ENCODE measurements at places on chromosomes 16 and 17. TPM values are rescaled to one million over a fixed set of nuclear protein-coding genes. Genes with fewer than 3 reads are reported as not detected.

Gene PRSS8
- total RNA-seq: not detected

Gene CACNG5
- not detected for total RNA-seq

DNA sequence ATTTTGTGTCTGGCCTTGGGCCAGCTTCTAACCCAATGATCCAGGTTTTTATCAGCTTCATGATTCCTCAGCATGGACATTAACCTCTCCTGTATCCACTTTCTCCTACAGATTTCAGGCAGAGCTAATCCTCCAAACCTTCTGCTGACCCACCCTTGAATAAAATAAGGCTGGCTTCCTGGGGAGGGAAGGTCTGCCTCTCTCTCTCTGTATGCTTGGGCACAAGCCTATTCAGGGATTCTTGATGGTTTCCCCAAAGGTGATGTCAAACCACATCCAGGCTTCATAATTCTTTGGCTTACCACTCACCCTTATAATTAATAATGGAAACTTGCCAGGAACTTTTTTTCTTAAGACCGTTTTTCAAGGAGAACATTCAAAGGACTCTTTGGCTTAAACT is 240.1 kb downstream of the UTP18 start:
- no peak for DNase-seq
- no peak overlapping the region for H3K4me3 ChIP-seq
- H3K27me3 ChIP-seq: no peaks in the 10 kb centered on the region

- H3K4me3 ChIP-seq: no peak overlapping the region
- DNase-seq: no peak
- H3K36me3 ChIP-seq: no peaks in the 10 kb centered on the region
- peaks cover 28% of the 10 kb centered on the region for H3K4me1 ChIP-seq
- H3K27ac ChIP-seq: no peak overlapping the region
Observed at GRCh38 chr17:66464921-66465320, 162.5 kb downstream of the PRKCA start.

DNA sequence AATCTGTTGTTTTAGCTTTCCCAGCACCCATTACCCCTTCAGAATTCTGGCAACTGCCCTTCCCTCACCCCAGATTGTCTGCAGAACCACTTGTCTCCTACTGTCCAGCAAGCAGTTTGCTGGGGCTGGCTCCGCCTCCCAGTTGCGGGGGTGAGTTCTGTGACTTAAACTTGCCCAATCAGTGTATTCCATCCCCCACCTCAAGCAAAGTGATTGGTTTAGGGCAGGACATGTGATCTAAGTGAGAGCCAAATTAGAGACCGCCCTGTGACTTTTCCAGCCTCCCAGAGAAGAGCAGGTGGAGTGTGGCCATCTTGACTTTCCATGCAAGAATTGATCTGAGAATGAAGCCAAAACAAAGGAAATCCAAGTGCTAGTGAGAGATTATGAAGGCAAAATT is 22.7 kb upstream of the SRCIN1 start:
- no peak overlapping the region for H3K27ac ChIP-seq
- H3K27me3 ChIP-seq: no peaks in the 10 kb centered on the region
- H3K36me3 ChIP-seq: no peaks in the 10 kb centered on the region

DNA sequence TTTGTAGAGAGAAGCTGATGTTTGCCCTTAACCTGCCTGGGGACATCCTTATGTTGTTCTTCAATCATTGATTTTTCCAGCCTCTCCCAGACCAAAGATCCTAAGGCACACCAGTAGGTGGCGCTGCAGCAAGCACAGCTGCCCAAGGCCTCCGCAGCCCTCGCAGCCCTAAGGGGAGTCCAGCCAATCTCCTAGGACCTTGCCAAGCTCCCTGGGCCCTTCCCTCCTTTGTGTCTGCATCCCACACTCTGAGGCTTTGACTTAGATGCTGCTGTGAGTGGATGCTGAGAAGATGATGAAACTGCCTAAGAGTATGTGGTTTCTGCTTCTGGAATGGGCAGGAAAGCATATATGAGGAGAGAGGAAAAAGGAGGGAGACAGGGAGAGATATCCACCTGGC is 47.1 kb downstream of the SPACA3 start:
- H3K27me3 ChIP-seq: no peaks in the 10 kb centered on the region
- H3K36me3 ChIP-seq: no peaks in the 10 kb centered on the region
- no peak overlapping the region for H3K4me3 ChIP-seq
- no peak overlapping the region for H3K27ac ChIP-seq
- DNase-seq: peak; percentile 40

GRCh38 chr16:48541108-48541786 is 68.7 kb downstream of the N4BP1 start:
- H3K4me3 ChIP-seq: no peak overlapping the region
- H3K27me3 ChIP-seq: no peaks in the 10 kb centered on the region
- H3K27ac ChIP-seq: peak overlapping the region; percentile 30
- no peaks in the 10 kb centered on the region for H3K4me1 ChIP-seq

DNA sequence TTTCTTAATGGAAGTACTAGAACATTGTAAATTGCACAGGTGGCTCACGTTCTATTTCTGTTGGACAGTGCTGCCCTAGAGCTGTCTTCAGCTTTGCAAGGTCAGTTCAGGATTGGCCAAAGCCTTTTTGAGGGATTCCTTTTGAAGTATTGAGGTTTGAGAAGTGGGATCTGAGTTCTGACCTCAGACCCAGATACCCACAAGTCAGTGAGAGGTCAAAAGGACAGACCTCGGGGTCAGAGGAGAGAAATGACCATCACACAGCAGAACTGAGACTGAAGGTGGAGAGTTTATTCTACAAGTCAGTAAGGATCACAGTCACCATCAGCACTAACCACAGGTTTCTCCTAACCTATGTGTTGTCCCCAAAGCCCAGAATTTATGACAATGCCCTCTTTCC is 1.7 kb downstream of the ACSM5 start:
- H3K4me3 ChIP-seq: no peak overlapping the region
- DNase-seq: no peak
- no peaks in the 10 kb centered on the region for H3K4me1 ChIP-seq
- no peaks in the 10 kb centered on the region for H3K27me3 ChIP-seq
- no peak overlapping the region for H3K27ac ChIP-seq
- no peaks in the 10 kb centered on the region for H3K36me3 ChIP-seq

- no peak overlapping the region for H3K27ac ChIP-seq
- H3K27me3 ChIP-seq: no peaks in the 10 kb centered on the region
- H3K4me3 ChIP-seq: no peak overlapping the region
- no peaks in the 10 kb centered on the region for H3K36me3 ChIP-seq
Observed at GRCh38 chr16:87180069-87180468, 137.1 kb downstream of the C16orf95 start.

DNA sequence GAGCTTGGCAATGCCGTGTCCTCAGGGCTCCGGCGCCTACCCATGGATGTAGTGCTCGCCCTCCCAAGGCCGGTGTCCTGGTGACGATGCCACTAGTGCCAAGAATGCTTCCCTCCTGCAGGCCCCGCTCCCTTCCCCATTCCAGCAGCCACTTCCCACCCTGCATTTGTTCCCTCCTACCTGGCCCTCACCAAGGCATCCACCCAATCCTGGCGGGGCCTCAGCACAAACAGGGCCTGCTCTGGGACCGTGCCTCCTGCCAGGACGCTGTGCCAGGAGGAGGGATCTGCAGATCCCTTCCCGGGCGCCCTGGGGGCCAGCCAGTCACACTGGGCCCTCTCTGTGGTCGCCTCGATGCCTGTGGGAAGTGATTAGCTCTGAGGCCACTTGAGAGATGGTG is 25.1 kb downstream of the ABR start:
- peaks cover 8% of the 10 kb centered on the region for H3K36me3 ChIP-seq
- H3K4me3 ChIP-seq: no peak overlapping the region
- peak overlapping the region; percentile 40 for H3K27ac ChIP-seq
- DNase-seq: no peak

DNA sequence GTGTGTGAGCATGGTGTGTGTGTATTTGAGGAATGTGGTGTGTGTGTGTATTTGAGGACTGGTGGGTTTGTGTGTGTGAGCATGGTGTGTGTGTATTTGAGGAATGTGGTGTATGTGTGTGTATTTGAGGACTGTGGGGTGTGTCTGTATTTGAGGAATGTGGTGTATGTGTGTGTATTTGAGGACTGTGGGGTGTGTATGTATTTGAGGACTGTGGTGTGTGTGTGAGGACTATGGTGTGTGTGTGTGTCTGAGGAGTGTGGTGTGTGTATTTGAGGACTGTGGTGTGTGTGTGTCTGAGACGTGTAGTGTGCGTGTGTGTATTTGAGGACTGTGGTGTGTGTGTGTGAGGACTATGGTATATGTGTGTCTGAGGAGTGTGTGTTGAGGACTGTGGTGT is 18.0 kb upstream of the CACNG1 start:
- no peak for DNase-seq
- H3K4me3 ChIP-seq: no peak overlapping the region
- H3K36me3 ChIP-seq: no peaks in the 10 kb centered on the region

GRCh38 chr17:65039336-65039988 is 17.1 kb downstream of the GNA13 start:
- no peak for DNase-seq
- no peaks in the 10 kb centered on the region for H3K27me3 ChIP-seq
- no peaks in the 10 kb centered on the region for H3K36me3 ChIP-seq
- no peak overlapping the region for H3K4me3 ChIP-seq
- no peaks in the 10 kb centered on the region for H3K4me1 ChIP-seq
- no peak overlapping the region for H3K27ac ChIP-seq

Gene NUDT7
- total RNA-seq: 15.0 TPM

Gene SULT1A2
- total RNA-seq: 1.9 TPM

Gene RBBP6
- 18.7 TPM for total RNA-seq

DNA sequence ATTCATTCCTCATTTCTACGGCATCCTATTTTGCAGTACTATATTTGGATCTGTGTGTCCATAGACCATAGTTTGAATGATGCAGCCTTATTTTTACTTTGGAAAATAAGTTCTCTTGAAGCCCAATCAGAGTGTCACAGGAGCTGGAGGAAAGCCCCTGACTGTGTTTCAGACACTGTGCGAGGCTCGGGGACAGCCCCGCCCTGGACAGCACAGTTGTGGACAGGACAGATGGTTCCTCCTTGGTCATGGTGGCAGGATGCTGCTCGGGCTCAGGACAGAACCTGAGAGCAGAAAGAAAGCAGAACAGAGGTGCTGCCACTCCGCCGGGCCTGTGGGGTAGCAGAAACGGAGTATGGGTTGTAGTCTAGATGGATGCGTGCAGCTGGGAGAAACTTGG is 22.9 kb downstream of the BANP start:
- H3K4me3 ChIP-seq: no peak overlapping the region
- H3K27me3 ChIP-seq: no peaks in the 10 kb centered on the region
- no peaks in the 10 kb centered on the region for H3K4me1 ChIP-seq
- H3K36me3 ChIP-seq: peaks cover 10% of the 10 kb centered on the region

Gene PYY
- total RNA-seq: not detected

GRCh38 chr16:46650254-46650623 is 29.1 kb upstream of the SHCBP1 start:
- no peak overlapping the region for H3K4me3 ChIP-seq
- no peaks in the 10 kb centered on the region for H3K27me3 ChIP-seq
- H3K4me1 ChIP-seq: no peaks in the 10 kb centered on the region
- DNase-seq: no peak

Gene QPRT
- total RNA-seq: 18.3 TPM

- no peaks in the 10 kb centered on the region for H3K4me1 ChIP-seq
- DNase-seq: no peak
Observed at GRCh38 chr16:56946767-56947603, 14.8 kb upstream of the CETP start.

- no peak overlapping the region for H3K4me3 ChIP-seq
- peaks cover 8% of the 10 kb centered on the region for H3K4me1 ChIP-seq
- H3K27ac ChIP-seq: no peak overlapping the region
- H3K27me3 ChIP-seq: no peaks in the 10 kb centered on the region
Observed at GRCh38 chr17:1961189-1961588, 63.9 kb downstream of the RTN4RL1 start.

DNA sequence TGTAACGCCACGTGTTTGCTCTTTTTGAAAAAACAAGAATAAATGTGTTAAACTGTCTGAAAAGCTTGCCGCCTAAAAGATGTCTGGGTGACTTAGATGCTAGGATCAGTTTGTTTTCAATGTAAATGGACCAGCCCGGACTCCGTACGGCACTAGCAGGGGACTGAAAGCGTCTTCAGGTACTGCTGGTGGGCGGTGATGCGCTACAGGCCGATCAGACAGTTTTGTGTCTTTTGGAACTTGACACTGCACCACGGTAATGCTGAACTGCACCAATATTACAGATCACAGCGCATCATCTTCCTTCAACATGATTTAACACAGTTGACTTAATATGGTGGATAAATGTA is 727 bp upstream of the MBTPS1 start:
- peak; percentile 59 for DNase-seq
- H3K36me3 ChIP-seq: no peaks in the 10 kb centered on the region
- H3K27me3 ChIP-seq: no peaks in the 10 kb centered on the region
- peak overlapping the region; percentile 93 for H3K4me3 ChIP-seq

Gene ZNF668
- total RNA-seq: 7.4 TPM

GRCh38 chr17:13646969-13647542 is 45.3 kb upstream of the HS3ST3A1 start:
- no peaks in the 10 kb centered on the region for H3K27me3 ChIP-seq
- H3K36me3 ChIP-seq: no peaks in the 10 kb centered on the region
- H3K4me1 ChIP-seq: no peaks in the 10 kb centered on the region

- H3K27me3 ChIP-seq: peaks cover 3% of the 10 kb centered on the region
- no peaks in the 10 kb centered on the region for H3K36me3 ChIP-seq
- H3K4me1 ChIP-seq: peaks cover 30% of the 10 kb centered on the region
- no peak for DNase-seq
- H3K27ac ChIP-seq: peak overlapping the region; percentile 83
Observed at GRCh38 chr17:48541577-48542113, 3.3 kb downstream of the HOXB2 start.

DNA sequence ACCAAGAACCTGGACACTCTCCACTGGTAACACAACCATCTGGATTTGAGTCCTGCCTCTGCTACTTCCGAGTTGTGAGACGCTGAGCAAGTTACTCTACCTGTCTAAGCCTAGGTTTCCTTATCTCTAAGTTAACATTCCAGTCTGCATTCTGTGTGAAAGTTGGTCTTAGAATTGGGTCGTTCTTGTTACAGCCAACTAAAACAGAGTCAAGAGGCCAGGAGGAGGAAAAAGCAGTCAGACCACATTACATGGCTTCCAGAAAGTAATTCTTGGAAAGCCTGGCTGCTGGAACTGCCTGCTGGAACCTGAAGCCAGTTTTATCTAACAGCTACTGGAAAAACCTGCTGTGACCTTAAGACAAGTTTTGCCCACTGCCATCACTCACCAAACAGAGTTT is 38.4 kb upstream of the XYLT1 start:
- no peaks in the 10 kb centered on the region for H3K4me1 ChIP-seq
- H3K4me3 ChIP-seq: no peak overlapping the region
- H3K27ac ChIP-seq: no peak overlapping the region
- DNase-seq: no peak
- H3K36me3 ChIP-seq: no peaks in the 10 kb centered on the region

All from right atrium auricular region (tissue), 2 donors.